Right lobe of liver (tissue), 6 donors: ENCODE measurements at places on chromosomes 3 and 15. TPM values are rescaled to one million over a fixed set of nuclear protein-coding genes. Genes with fewer than 3 reads are reported as not detected.

DNA sequence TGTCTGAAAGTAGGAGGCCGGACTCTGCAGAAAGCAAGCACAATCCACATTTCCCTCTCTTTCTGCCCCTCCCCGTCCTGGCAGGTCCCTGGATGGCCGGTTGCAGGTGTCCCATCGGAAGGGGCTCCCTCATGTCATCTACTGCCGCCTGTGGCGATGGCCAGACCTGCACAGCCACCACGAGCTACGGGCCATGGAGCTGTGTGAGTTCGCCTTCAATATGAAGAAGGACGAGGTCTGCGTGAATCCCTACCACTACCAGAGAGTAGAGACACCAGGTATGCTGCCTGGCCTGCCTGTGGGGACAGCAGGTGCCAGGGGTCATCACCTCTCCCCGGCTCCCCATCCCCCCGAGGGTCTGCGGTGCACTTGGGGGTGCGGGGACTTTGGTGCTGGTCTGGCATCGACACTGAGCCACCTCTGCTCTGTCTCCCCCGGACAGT, 89.6 kb downstream of the AAGAB start:
- DNase-seq = no peak

- no peak for DNase-seq
These were observed 523.4 kb downstream of the CADM2 start for GRCh38 chr3:85482213-85482490.

DNA sequence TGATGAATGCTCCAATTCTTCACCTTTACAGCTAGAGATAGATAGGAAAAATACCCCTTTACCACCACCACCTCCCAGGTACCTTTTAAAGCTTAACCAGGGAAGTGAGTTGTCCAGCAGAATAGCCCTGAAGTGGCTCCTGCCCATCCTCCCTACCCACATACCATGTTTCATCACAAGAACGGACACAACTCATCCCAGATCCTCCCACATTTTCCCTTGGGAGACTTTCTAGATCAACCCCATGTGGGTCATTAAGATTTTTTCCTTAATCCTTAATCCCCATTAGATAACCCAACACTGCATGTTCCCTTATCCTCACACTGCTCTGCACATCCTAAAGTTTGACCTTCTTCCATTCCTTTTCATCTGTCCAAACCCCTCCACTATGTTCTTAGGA, 69.3 kb downstream of the CHST2 start:
- no peak for DNase-seq

GRCh38 chr15:57883701-57884100, 177.2 kb downstream of the POLR2M start:
- DNase-seq = no peak

- DNase-seq = no peak
These were observed 114.2 kb upstream of the UMPS start for GRCh38 chr3:124615896-124616543.

- peak; percentile 41 for DNase-seq
These were observed 119.0 kb upstream of the RASGRP1 start for GRCh38 chr15:38683382-38684242.

- no peak for DNase-seq
These were observed 635 bp downstream of the TUBGCP5 start for GRCh38 chr15:23038726-23039142.

- no peak for DNase-seq
These were observed 648.8 kb downstream of the NLGN1 start for GRCh38 chr3:174046311-174046710.

DNA sequence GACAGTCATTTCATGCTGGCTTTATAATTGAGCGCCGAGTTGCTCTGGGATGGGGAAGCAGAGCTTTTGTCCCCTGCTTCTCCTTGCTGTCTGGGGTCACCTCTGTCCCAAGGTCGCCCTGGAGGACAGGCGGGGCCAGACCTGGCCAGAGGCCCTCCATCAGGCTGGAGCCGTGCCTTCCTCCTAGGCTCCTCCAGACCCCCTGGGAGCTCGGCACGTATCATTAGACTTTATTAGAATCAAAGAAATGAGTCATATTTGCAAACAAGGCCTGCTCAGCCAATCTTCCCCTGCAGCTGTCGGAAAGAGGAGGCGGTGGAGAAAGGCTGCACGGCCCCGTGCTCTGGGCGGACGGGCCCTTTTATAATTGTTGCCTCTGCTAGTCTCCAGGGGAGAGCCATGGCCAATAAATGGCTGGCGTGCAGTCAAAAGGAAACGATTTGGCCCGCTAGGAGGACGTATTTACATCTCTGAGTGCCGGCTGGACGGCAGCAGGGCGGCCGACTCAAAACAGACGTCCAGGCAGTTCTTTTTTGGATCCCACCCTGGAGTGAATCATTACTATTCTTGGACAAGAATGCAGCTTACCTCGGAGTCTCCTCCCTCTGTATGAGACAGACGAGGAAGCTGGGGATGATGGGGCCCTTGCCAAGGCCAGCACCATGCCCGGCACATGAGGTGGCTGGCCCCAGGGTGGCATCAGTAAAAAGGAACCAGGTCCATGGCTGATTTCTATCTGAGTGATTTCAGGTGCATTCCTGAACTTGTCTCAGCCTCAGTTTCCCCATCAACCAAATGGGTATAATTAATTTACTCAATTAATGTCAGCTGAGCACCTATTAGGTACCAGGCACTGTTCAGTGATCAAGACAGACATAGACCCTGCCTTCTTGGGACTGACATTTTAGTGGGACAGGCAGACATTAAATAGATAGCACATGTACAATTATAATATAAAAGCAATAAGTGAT, 50.6 kb downstream of the SLC6A6 start:
- no peak for DNase-seq

- no peak for DNase-seq
These were observed 1.1 kb downstream of the HES1 start for GRCh38 chr3:194137008-194137505.

DNA sequence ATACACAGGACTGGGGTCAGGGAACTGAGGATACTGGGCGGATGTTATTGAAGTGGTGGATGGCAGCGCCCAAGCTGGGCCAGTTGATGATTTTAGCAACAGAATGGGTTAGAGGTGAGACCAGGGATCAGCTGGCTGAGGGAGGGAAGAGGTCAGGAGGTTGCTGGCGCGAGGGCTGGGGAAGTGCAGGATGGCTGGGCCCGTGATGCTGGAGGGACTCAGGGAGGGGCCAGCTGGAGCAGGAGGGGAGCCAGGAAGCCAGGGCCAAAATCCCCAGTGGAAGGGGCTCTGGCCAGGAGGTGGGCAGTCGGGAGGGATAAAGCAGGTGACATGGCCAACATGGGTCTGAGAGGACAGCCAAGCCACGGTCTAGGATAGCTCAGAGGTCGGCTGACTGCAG, 178.0 kb downstream of the NSMCE3 start:
- no peak for DNase-seq

DNA sequence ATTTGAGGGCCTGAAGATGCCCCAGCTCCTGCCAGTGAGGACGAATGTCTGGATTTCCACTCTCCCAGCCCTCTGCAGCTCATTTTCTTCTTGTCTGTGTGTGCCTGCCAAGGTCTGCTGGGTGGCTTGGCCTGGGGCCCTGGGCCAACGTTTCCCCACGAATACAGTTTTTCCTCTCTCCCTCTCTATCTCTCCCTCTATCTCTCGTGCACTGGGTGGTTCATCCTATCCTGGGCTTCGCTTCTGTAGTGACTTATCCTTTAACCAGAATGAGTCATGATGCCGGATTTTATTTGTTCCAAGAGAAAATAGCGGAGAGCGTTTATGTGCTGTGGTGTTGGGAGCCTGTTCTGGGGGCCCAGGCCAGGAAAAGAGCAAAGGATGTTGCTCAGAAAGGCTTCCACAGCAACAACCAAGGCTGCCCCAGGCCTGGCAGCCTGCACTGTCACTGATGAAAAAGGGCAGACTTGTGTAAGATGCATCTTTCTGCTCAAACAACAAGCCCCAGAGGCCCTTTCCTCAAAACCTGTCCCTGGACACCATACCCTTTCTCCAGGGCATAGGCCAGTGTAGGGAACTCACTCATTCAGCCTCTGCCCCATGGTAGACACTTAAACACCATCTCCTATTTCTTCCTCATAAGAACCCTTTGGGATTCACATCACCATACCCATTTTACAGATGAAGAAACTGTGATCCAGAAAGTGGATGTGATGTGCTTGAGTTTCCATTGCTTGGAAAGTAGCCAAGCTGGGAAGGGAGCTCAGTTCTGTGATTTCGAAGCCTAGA, 47.3 kb downstream of the ITGA11 start:
- DNase-seq = peak; percentile 28

DNA sequence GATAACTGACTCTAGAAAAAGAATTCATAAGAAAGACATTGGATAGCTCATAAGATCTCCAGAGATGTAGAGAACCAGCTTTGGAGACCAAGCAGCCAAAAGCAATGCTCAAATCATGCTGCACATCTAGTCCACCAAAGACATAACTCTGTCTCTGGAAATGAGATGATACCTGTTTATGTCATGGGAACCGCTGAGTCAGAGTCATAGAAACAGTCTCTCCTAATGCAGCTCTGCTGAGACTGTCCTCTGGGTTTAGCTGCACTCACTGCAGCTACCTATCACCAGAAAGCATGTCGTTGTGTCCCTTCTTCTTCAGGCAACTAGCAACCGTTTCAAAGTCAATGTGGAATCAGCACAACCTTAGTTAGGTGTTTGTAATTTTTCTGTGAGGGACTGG, 218.5 kb upstream of the ROBO1 start:
- no peak for DNase-seq

DNA sequence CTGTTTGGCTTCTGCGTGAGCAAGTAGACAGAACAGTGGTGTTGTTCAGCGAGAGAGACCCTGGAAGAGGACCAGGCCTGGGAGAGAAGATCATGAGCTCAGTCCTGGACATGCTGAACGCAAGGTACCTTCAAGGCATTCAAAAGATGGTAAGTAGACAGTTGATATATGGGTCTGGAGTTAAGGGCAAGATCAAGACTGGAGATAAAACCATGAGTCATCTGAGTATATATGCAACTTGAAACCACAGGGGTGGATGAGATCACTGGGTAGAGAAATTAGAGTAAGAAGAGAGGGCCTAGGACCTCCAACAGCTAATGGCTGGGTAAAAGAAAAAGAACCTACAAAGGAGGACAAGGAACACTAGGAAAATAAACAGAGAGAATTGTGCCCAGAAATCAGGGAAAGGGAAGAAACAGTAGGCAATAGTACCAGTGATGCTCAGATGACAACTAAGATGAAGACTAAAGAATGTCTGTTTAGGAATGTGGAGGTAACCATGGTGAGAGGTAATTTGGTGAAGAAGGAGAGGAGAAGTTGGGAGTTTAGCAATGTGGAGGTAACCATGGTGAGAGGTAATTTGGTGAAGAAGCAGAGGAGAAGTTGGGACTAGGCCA, 343.2 kb upstream of the ADAMTS9 start:
- no peak for DNase-seq

DNA sequence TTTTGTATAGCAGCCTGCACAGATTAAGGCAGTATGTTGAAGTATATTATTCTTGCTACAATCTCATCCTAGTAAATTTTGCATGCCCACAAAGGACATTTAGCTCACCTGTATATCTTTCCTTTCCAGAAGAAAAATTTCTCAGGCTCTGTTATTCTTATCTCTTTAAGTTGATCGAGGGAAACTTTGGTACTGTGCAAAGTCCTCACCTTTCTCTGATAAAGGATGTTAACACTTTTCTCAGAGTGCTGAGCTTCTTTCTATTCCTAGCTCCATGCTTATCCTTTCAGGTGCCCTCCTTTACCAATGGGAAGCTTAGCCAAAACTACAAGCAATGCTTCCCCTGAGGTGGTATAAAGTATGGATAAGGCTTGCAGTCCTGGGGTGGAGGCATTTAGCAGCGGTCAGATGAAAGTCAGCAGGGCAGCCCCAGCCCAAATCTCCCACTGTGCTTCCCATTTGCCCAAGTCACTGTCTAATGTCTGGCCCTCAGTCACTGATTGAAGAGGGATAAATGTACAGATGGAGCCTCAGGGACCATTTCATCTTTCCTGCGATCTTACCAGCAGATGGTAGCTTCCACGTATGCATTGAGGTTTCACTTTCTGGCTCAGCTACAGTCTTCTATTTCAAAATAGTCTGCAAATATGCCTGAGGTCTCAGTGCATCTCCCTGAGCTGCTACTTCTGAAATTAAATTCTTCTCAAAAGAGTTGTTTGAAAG, 127.8 kb upstream of the P2RY1 start:
- no peak for DNase-seq

- no peak for DNase-seq
These were observed 122.3 kb upstream of the PTPRG start for GRCh38 chr3:61439122-61439458.

GRCh38 chr3:148648685-148649352, 48.9 kb upstream of the AGTR1 start:
- DNase-seq = no peak

GRCh38 chr3:82294609-82295008, 533.2 kb upstream of the GBE1 start:
- no peak for DNase-seq

GRCh38 chr3:110755345-110755744, 316.3 kb upstream of the NECTIN3 start:
- DNase-seq = no peak

DNA sequence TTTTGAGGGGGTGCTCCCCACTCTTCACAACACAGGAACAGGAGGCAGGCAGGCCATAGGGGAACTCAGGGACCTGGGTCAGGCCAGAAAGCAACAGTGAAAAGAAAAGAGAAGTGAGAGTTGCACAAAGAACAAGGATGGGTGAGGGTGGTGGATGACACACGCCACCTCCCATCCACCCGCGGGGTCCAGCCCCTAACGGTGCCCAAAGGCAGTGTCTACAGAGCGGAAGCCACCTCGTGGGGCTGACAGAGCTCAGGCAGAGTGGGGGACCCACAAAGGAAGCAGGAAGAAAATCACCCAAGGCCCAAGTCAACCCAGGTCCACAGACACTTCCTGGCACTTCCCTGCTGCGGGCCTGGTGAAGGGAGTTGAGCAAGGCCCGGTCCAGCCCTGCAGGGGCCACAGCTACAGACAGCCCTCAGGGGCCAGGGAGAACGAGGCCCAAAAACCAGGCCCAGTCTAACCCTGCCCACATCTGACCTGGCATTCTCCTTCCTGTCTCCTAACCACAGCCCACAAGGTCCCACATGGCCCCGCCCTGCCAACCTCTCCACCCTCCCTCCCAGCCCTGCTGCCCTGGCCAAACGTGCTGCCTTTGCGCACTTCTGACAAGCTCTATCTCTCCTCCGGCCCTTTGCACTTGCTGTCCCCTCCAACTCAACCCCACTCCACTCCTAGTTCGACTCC, 5.9 kb downstream of the NUP210 start:
- DNase-seq = peak; percentile 58

- no peak for DNase-seq
These were observed 93.1 kb downstream of the STAG1 start for GRCh38 chr3:136658946-136659682.

GRCh38 chr3:17151598-17152373, 267.0 kb downstream of the PLCL2 start:
- no peak for DNase-seq

The PTPRG gene
- 19.8 TPM for total RNA-seq

The TBCCD1 gene
- total RNA-seq = 7.1 TPM

The SNTN gene
- total RNA-seq = not detected

The PRSS50 gene
- total RNA-seq = not detected

The TGM5 gene
- not detected for total RNA-seq

The ESYT3 gene
- 0.05 TPM for total RNA-seq

The SLC9C1 gene
- not detected for total RNA-seq

The ROPN1 gene
- total RNA-seq = not detected

The DPPA4 gene
- total RNA-seq = not detected
